Natural killer cell treated with Interleukin-12 subunit alpha and Interleukin-12 subunit beta and Interleukin-15 and Interleukin-18, amount 100 ng/mL, for 72 hours (primary cell): ENCODE measurements at places on chromosomes 5 and 9.

DNA sequence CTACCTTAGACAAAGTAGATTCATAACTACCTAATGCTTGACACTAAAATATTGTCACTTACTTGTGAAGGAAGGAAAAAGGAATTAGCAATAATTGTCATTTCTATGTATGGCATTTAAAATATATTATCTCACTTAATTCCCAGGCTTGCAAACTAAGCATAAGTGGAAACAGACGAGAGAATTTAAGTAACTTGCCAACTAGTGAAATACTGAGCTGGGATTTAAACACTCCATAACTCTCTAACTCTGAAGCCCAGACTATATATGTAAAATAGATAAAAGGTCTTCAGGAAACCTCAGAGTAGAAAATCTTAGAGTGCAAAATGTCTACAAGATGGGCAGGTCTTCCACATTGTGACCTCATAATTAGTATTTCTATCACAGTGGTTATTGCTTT lies 257.8 kb downstream of the SAXO1 start:
- no peak for DNase-seq

GRCh38 chr9:96411129-96411838 lies 6.9 kb downstream of the ZNF367 start:
- no peak for DNase-seq

GRCh38 chr5:127587246-127587917 lies 61.5 kb upstream of the CTXN3 start:
- DNase-seq: no peak

- DNase-seq: no peak
These were observed 23.7 kb upstream of the LOX start for GRCh38 chr5:122101636-122102285.

DNA sequence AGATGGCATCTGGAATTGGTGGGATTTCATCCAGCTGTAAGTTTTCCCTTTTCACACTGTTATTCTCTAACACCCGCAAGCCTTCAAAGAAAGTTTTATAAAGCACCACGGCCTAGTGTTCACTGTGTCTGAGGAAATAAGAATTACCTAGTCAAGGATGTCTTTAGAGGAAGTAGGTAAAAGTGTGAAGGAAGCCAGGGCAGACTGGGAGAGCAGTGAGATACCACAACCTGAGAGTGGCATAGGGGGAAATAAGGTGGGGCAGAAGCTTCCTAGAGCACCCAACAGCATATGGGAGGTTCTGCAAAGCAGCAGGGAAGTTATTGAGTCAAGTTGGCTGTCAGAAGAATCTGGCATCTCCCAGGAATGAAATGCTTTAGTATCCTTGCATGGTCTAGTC lies 241.2 kb downstream of the CETN3 start:
- DNase-seq: no peak

- no peak for DNase-seq
These were observed 976.4 kb upstream of the CDH9 start for GRCh38 chr5:28014779-28015178.

DNA sequence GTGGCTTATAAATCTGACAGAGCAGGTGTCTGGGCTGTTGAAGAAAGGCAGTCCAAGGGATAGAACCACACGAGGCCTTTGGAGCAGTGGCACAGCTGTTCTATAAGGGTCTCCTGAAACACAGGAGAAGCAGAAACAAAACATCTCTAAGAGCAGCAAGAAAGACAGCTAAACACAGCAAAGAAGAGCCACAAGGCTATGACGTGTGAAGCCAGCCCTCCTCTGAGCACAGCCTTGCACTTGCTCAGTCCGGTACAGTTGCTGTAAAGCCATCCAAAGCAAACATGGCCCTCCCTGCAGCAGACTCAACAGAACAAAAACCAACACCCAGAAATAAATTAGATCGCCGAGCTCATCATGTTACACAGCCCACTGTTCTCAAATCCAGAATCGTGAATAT lies 2.6 kb upstream of the GZMK start:
- no peak for DNase-seq

- DNase-seq: no peak
These were observed 52.4 kb downstream of the FSD1L start for GRCh38 chr9:105500108-105500766.

- no peak for DNase-seq
These were observed 50.7 kb downstream of the ZNF366 start for GRCh38 chr5:72456391-72457074.

DNA sequence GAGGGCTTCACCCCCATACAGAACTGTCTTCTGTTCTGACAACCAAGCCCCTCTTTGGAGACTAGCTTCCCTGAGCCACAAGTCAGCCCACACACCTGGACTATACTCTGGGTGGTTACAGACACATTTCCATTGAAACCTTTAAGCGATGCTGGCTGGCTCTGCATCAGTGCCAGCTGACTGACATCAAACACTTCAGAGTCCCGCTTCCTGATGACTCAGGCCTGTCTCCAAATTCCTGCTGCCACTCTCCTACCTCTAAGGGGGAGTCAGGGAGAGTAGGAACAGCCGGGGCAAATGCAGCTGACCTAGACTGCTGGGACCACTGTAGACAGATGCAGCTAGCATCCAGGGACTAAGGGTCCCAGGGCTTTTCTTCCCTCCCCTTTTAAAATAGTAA lies 59.4 kb downstream of the SIL1 start:
- DNase-seq: no peak

GRCh38 chr5:168960497-168960896 lies 340.4 kb downstream of the SLIT3 start:
- DNase-seq: no peak

- no peak for DNase-seq
These were observed 13.8 kb downstream of the NAIP start for GRCh38 chr5:71011194-71011792.

DNA sequence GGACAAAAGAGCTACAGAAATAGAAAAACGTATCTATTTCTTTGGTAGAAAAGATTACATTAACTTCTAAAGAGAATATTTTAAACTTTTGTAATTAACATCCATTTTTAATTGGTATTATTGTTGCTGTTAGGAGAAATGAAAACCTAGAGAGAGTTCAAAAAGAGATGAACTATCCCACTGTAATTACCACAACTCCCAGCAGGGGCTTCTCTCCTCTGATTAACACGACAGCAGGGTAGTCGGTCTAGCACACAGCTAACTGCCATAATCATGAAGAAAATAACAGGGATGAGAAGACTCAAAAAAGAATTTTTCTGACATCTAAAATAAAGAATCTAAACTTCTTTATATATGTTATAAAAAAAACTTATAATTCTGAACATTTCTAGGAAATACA lies 86.2 kb upstream of the CDH9 start:
- no peak for DNase-seq

DNA sequence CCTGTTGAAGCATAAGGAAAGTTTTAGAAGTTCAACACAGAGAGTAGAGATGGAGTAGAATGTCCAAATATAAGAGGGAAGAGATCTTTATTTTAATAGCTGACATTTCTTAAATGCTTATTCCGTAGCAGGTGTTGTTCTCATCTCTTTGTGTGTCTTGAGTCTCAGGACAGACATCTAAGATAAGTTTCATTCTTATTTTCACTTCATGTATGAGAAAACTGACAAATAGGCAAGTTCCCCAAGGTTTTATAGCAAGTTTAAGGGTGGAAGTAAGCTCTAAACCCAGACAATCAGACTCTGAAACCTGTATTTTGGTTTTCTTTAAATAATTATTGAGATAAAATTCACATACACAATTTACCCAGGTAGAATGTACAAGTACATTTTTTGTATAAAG lies 228.4 kb upstream of the PPP1R2B start:
- no peak for DNase-seq

GRCh38 chr5:17831279-17831678 lies 197.0 kb downstream of the TAF11L14 start:
- no peak for DNase-seq

GRCh38 chr5:154514331-154514730 lies 36.3 kb upstream of the HAND1 start:
- DNase-seq: no peak
